ENCODE measurements at places on chromosomes 16 and 17. TPM values are rescaled to one million over a fixed set of nuclear protein-coding genes. Genes with fewer than 3 reads are reported as not detected.

- DNase-seq: no peak
Observed at GRCh38 chr16:69095193-69095592, 10.3 kb upstream of the HAS3 start.

DNA sequence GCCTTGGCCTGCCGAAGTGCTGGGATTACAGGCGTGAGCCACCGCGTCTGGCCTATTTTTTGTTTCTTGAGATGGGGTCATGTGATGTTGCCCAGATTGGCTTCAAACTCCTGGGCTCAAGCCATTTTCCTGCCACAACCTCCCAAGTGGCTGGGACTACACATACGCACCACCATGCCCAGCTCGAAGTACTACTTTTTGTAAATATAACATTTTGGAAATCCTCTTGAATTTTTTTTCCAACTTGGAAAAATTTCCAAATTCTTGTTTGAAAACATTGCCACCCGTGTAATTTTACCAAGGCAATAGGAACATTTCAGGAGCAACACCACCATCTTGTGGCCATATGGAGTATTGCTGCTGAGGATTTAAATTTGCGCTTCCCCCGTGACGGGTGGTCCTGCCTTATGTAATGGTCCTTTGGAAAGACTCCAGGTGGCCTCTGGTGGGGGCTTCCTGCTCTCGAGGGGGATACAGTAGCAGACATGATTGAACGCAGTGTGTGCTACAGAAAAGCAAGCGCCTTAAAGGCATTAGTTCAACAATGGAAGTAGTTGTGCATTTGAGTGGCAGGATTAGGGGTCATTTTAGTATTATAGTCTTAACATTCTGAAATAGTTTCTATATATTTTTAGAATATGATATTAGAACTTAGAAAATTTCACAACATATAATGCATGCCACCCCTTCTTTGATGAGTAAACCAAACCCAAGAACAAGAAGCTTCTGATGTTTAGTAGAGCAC lies 8.0 kb downstream of the FLYWCH1 start:
- DNase-seq: peak; percentile 76

DNA sequence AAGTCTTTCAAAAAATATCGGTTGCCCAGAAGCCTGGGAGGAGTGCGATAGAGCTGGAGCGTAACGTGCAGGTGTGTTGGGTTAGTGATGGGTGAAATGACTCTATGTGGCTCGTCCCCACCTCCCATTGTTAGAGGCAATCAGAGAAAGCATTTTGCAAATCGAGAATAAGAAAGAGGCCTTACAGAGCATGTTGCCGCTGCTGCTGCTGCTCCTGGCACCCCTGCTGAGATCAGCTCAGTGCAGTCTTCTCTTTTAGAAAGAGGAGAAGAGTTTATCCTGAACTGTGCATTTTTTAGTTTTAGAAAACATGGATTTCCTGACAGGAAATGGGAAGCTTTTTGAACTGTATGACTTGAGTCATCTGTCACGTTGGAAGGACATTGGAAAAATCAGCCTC lies 774.5 kb upstream of the RBFOX1 start:
- DNase-seq: no peak

The PPP1R27 gene
- polyA plus RNA-seq: 603 TPM

DNA sequence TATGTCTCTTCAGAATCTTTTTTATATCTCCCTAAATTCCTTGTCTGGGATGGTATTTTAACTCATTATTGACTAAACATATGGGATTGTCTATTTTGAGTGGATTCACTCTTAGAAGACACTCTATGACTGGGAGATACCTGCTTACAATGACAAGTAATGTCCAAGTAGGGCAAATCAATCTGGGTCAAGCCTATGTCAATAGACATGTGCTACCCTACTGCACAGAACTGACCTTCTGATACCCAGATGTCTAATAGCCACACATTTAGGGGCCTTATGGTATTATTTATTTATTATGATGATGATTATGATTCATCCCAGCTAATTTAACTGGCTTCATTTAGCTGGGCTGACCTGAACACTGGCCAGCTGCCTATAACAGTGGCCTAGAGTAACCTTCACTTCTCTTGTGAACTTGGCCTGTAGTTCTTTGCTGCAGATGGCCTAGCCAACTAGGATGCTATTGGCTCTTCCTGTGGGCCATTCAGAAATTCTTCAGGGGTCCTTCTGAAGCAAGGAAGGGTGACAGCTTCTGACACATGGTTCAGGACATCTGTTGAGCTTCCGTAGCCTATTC lies 138.0 kb downstream of the ANKFN1 start:
- DNase-seq: no peak

DNA sequence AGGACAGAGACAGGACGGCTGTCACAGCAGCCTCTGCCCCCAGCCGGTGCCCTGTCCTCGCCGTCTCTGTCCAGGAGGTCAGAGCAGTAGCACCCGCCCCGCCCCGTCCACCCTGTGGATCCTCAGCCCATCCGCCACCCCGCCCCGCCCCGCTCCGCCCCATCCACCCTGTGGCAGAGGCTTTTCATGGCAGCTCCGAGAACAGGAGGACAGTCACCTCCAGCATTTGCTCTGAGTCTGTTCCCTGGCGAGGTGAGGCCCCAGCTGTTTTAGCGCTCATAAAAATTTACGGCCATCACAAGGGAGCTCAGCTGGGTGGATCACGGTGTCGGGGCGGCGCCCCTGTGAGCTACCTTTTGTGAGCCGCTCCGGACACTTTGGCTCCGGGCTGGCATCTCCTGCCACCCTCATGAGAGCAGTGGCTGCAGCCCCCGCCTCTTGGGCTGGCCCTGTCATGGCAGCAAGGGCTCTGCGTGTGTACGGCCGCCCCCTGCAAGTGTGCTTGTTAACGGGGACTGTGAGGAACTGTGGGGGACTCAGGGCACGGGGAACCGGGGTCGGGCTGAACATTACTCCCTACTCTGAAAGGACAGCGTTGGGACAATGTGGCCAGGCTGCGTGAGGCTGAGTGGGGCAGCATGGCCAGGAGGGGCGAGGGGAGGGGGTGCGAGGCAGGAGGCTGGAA lies 32.3 kb upstream of the GNG13 start:
- DNase-seq: no peak

- DNase-seq: no peak
Observed at GRCh38 chr16:4520913-4521312, 17.7 kb downstream of the CDIP1 start.

DNA sequence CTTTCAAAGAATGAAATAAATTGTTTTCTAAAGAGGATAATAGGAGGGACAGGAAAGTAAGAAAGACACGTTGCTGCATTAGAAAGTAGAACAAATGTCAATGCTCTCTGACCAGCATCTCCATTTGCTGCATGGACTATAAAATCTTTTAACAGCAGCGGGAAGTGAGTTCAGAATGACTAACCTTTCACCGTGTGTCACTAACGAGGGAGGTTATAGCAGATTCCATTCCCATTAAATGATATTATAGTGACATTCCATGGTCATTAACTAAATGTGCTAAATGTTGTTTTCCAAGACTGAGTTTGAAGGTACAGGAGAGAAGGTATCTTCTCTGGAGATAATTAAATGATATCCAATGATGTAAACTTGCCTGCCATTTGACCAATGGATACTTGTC lies 127.1 kb upstream of the HS3ST3A1 start:
- no peak for DNase-seq

The FSCN2 gene
- 0.09 TPM for polyA plus RNA-seq

DNA sequence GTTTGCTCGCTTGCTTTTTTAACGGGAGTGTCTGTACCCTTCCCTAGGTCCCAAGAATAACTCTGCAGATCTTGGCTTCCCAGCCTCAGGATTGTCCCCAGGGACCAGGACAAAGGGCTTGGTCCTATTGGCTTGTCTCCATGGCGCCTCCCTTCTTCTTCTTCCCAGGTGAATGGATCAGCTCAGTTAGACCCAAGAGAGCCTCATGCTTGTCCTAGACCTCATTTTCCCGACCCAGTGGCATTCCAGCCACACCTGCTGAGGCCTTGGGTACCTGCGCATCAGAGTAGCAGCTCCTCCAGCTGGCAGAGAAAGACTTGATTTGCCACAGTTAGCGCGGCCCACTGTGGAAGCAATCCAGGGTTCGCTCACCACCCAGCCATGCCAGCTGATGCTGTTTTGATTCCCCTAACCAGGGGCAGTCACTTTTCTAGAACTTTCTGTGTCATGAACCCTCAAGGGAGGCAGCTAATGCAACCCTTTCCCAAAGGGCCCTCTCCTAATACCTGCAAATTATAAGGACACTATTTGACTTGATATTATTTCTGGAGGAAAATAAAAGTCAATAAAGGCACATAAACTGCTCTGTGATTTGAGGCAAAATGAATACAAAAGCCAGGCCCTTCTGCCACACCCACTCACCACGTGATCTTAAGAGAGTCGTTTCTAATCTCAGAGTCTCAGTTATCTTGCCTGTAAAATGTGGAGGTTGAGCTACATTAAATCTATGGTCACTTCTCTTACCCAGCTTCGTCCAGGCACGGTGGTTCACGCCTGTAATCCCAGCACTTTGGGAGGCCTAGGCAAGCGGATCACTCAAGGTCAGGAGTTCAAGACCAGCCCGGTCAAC lies 13.9 kb downstream of the GPR142 start:
- DNase-seq: peak; percentile 37

DNA sequence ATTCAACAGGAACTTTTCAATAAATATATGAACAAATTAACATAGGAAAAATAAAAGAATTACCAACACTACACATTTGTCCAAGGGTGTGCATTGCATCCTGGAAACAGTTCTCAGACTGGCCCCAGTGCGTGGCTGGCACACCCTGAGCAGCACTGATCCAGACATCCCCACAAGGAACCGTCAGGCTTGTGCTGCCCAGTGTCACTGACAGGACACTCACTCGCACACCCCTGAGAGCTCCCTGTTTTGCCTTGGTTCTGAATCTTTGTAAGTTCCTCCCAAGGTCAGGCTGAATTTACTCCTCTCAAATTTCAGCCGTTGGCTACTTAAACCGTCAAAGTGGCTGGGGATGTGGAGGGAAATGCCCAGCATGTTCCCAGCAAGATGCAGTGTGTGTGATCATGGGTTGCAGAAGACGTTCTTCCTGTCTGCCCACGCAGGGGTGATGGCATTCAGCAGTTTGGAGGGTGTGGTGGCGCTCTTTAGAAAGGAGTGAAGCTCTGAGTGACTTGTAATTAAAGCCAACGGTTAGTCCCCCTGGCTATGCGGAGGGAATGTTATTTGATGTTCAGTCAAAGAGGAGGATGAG lies 1.7 kb downstream of the MT2A start:
- peak; percentile 74 for DNase-seq

- DNase-seq: no peak
Observed at GRCh38 chr16:53209877-53210276, 155.1 kb downstream of the CHD9 start.

DNA sequence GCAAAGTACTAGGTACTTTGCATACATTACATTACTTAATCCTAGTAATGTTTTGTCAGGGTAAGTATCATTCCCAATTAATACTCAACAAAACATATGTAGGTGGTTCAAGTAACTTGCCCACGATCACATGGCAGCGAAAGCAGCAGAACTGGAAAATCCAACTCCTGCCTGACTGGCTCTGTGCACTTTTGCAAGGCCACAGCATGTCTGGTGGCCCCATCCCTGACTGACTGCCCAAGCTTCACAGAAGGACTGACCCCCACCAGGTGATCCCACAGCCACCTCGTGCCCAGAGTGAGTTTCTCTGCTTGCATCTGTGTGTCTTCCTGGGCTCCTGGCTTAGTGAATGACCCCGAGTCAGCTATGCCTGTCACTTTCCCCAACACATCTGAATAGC lies 11.4 kb downstream of the CNP start:
- DNase-seq: no peak

The PAFAH1B1 gene
- polyA plus RNA-seq: 157 TPM

The IRX5 gene
- polyA plus RNA-seq: 13.0 TPM

The MRC2 gene
- 3.5 TPM for polyA plus RNA-seq

The SLC16A11 gene
- 0.77 TPM for polyA plus RNA-seq

GRCh38 chr16:88737298-88738150 lies 31.2 kb downstream of the CTU2 start:
- DNase-seq: peak; percentile 88

The RNF157 gene
- 73.9 TPM for polyA plus RNA-seq

GRCh38 chr17:74457146-74457819 lies 9.2 kb upstream of the CD300A start:
- DNase-seq: peak; percentile 91

The MLST8 gene
- polyA plus RNA-seq: 58.1 TPM

The PYDC1 gene
- not detected for polyA plus RNA-seq

The RAMP2 gene
- 21.9 TPM for polyA plus RNA-seq

GRCh38 chr17:66746736-66747135 lies 88.2 kb upstream of the CACNG5 start:
- no peak for DNase-seq

The HBA1 gene
- polyA plus RNA-seq: 8.2 TPM

DNA sequence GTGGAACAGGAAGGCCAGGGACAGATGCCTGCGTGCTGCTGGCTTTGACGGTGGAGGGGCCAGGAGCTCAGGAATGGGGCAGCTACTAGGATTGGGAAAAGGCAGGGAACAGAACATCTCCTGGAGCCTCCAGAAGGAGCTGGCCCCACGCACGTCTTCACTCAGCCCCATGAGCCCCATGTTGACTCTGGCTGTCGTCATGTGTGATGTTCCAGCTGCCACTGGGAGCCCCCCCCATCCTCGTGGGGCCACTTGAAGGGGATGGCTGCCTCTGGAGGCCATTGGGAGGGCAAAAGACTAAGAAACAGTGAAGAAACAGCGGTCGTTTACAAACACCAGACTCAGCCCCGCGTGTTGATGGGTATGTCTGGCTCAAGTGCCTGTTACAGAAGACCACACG lies 18.5 kb upstream of the APRT start:
- no peak for DNase-seq

DNA sequence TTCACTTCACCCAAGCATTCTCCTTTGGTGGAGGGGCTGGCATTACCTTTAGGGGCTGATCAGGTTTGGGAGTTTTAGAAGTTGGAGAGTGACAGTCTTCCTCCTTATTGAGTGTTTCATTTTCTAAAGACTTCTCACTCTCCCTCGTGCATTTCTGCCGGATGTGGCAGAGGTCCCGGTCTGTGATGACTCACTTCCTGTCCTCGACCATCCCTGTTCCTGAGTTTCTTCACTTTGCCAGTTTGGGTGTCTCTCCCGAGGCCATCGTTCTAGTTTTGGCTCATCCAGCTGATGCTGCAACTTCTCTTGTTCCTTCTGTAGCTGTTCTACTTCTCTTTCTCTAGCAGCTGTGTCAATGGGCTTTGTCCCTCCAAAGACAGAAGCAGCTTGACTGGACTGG lies 104.3 kb downstream of the PHKB start:
- peak; percentile 82 for DNase-seq

The ACSM5 gene
- polyA plus RNA-seq: 4.3 TPM

Measured in psoas muscle (tissue), 8 donors.